ENCODE measurements at places on chromosomes 6 and 20. TPM values are rescaled to one million over a fixed set of nuclear protein-coding genes. Genes with fewer than 3 reads are reported as not detected.
A peak's percentile ranks its signal among the peaks of the same experiment; 100 is the strongest.

GRCh38 chr6:2197177-2197671 is 48.2 kb downstream of the GMDS start:
- peaks cover 4% of the 10 kb centered on the region for H3K4me1 ChIP-seq
- no peaks in the 10 kb centered on the region for H3K36me3 ChIP-seq

Gene TOX2
- polyA plus RNA-seq, result 0.20 TPM

GRCh38 chr6:13624871-13625288 is 9.7 kb downstream of the NOL7 start:
- DNase-seq, result no peak
- H3K4me1 ChIP-seq, result no peaks in the 10 kb centered on the region
- H3K36me3 ChIP-seq, result peaks cover 41% of the 10 kb centered on the region
- no peak overlapping the region for H3K27ac ChIP-seq
- no peaks in the 10 kb centered on the region for H3K27me3 ChIP-seq

GRCh38 chr6:10084111-10084986 is 330.5 kb downstream of the TFAP2A start:
- H3K4me3 ChIP-seq, result peak overlapping the region; percentile 5
- peak; percentile 77 for DNase-seq
- no peaks in the 10 kb centered on the region for H3K27me3 ChIP-seq
- peak overlapping the region; percentile 81 for H3K27ac ChIP-seq
- H3K4me1 ChIP-seq, result peaks cover 42% of the 10 kb centered on the region

Gene SPATS1
- not detected for polyA plus RNA-seq

DNA sequence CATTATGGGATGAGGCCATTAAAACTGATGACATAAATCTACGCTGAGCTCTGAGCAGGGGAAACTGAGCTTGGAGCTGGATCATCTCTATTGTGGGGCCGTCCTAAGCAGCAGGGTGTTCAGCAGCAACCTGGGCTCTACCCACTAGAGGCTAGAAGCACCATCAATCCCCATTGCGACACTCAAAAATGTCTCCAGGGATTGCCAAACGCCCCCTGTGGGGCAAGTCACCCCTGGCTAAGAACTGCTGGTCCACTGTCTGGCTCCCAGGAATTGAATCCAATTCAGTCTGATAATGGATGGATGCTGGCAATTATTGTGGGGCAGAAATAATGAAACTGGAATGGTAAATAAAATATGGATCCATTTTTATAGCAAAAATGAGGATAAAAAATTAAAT is 38.2 kb downstream of the PMEPA1 start:
- peaks cover 13% of the 10 kb centered on the region for H3K4me1 ChIP-seq
- peaks cover 25% of the 10 kb centered on the region for H3K36me3 ChIP-seq
- DNase-seq, result no peak
- no peak overlapping the region for H3K27ac ChIP-seq

Gene STMN3
- 10.5 TPM for polyA plus RNA-seq

Gene TSPO2
- polyA plus RNA-seq, result not detected

GRCh38 chr6:69308584-69308983 is 488.2 kb downstream of the LMBRD1 start:
- H3K27ac ChIP-seq, result no peak overlapping the region
- H3K36me3 ChIP-seq, result no peaks in the 10 kb centered on the region
- H3K4me1 ChIP-seq, result no peaks in the 10 kb centered on the region
- no peak overlapping the region for H3K4me3 ChIP-seq
- H3K27me3 ChIP-seq, result no peaks in the 10 kb centered on the region

- H3K4me1 ChIP-seq, result no peaks in the 10 kb centered on the region
- no peaks in the 10 kb centered on the region for H3K36me3 ChIP-seq
- peaks cover 38% of the 10 kb centered on the region for H3K27me3 ChIP-seq
- no peak for DNase-seq
These were observed 118.1 kb downstream of the VEGFA start for GRCh38 chr6:43887906-43888683.

DNA sequence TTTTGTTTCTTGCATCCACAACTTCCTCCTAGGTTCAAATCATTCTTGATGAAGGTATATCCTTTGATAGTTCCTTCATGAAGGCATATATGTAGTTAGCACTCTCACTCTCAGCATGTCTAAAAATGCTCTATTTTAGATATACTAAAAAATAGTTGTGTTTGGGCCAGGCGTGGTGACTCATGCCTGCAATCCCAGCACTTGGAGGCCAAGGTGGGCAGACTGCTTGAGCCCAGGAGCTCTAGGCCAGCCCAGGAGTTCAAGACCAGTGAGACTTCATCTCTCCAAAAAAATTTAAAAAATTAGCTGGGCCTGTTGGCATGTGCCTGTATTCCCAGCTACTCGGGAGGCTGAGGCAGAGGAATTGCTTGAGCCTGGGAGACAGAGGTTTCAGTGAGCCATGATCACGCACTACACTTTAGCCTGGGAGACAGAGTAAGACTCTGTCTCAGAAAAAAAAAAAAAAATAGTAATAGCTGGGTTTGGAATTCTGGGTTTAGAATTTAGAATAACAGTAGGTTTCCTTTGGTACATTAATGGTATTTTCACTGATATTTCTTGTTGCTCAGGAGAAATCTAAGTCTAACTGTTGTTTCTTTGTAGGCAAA is 7.0 kb downstream of the SERAC1 start:
- H3K4me1 ChIP-seq, result no peaks in the 10 kb centered on the region
- H3K4me3 ChIP-seq, result no peak overlapping the region
- H3K36me3 ChIP-seq, result no peaks in the 10 kb centered on the region
- no peak for DNase-seq
- no peak overlapping the region for H3K27ac ChIP-seq

GRCh38 chr20:53582574-53583351 is 10.9 kb downstream of the ZNF217 start:
- H3K27me3 ChIP-seq, result no peaks in the 10 kb centered on the region
- DNase-seq, result peak; percentile 70
- H3K36me3 ChIP-seq, result peaks cover 27% of the 10 kb centered on the region
- peaks cover 60% of the 10 kb centered on the region for H3K4me1 ChIP-seq

DNA sequence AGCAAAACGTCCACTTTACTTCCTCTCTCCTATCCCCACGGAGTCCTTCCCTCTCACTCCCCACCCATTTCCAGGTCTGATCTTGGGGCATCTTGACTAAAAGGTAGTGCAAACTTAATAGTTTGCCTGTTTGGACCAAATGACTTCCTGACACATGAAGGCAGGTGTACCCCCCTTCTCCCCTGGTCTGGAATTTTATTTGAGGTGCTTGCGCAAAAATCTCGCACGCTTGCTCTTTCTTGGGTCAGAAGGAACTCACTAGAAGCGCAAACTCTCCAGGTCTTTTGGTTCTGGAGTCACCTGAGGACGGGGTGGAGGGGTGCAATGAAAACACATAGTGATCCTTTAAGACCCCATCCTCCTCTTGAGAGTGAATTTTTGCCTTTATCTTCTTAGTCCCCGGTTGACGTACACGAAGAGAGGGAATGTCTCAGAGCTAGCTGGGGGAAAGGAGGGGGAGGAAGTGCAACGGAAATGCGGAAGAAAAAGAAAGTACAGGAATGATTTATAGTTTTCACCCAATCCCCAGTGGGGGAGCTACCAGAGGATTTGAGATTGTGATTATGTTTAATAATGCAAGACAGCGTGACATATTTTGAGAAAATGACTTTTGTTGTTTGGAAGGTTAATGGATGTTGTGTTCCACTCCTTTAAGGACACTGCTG is 4.9 kb downstream of the ADGRB3 start:
- H3K4me3 ChIP-seq, result no peak overlapping the region
- H3K36me3 ChIP-seq, result no peaks in the 10 kb centered on the region
- H3K27me3 ChIP-seq, result peaks cover 16% of the 10 kb centered on the region
- peaks cover 4% of the 10 kb centered on the region for H3K4me1 ChIP-seq
- no peak overlapping the region for H3K27ac ChIP-seq
- no peak for DNase-seq

DNA sequence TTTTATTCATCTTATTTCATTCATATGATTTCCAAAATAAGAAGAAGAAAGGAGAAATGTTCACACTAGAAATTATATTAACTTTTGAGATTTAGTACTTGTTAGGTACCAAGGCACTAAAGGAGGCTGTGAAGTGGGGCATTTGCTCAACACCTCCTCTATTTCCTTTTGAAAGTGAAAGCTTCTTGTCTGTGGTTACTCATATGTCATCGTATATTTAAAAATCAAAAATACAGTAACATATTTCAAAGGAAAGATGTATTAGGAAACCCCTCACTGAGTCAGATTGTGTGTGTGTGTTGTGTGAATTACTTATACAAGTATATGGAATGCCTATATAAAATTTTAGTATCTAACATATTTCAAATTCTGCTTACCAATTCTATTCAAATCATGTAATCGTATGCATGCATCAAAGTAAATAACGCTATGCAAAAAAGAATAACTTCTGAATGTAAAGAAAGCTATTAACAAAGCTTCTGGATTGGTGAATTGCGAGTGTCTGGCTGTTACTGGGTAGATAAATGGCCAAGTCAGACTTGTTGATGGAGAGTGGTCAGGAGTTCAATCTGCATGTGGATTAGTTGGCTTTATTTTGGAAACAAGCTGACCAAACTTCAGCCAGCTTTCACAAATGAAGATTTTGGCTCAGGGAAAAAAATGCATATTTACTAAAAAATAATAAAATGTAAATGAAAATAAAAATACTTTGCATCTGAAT is 70.9 kb downstream of the PACRG start:
- no peaks in the 10 kb centered on the region for H3K36me3 ChIP-seq
- H3K27me3 ChIP-seq, result no peaks in the 10 kb centered on the region
- H3K27ac ChIP-seq, result no peak overlapping the region
- DNase-seq, result no peak
- H3K4me1 ChIP-seq, result no peaks in the 10 kb centered on the region
- no peak overlapping the region for H3K4me3 ChIP-seq

Gene COL9A3
- polyA plus RNA-seq, result 3.6 TPM

GRCh38 chr6:9795880-9796279 is 619.0 kb downstream of the TFAP2A start:
- H3K36me3 ChIP-seq, result no peaks in the 10 kb centered on the region
- DNase-seq, result no peak
- no peaks in the 10 kb centered on the region for H3K4me1 ChIP-seq
- no peaks in the 10 kb centered on the region for H3K27me3 ChIP-seq
- no peak overlapping the region for H3K4me3 ChIP-seq
- H3K27ac ChIP-seq, result no peak overlapping the region

GRCh38 chr20:10609276-10609675 is 64.5 kb downstream of the JAG1 start:
- DNase-seq, result no peak
- peaks cover 10% of the 10 kb centered on the region for H3K4me1 ChIP-seq
- no peak overlapping the region for H3K4me3 ChIP-seq

Gene BPIFB4
- polyA plus RNA-seq, result not detected

Gene PRR18
- polyA plus RNA-seq, result not detected

Gene GDAP1L1
- not detected for polyA plus RNA-seq

GRCh38 chr6:396126-396520 is 4.6 kb downstream of the IRF4 start:
- H3K4me3 ChIP-seq, result no peak overlapping the region
- peaks cover 11% of the 10 kb centered on the region for H3K4me1 ChIP-seq
- peaks cover 52% of the 10 kb centered on the region for H3K27me3 ChIP-seq
- H3K36me3 ChIP-seq, result no peaks in the 10 kb centered on the region
- DNase-seq, result no peak

Gene MAP3K5
- 2.5 TPM for polyA plus RNA-seq

GRCh38 chr6:122712448-122713137 is 66.9 kb upstream of the FABP7 start:
- no peak overlapping the region for H3K4me3 ChIP-seq
- DNase-seq, result no peak
- no peaks in the 10 kb centered on the region for H3K36me3 ChIP-seq
- no peak overlapping the region for H3K27ac ChIP-seq

DNA sequence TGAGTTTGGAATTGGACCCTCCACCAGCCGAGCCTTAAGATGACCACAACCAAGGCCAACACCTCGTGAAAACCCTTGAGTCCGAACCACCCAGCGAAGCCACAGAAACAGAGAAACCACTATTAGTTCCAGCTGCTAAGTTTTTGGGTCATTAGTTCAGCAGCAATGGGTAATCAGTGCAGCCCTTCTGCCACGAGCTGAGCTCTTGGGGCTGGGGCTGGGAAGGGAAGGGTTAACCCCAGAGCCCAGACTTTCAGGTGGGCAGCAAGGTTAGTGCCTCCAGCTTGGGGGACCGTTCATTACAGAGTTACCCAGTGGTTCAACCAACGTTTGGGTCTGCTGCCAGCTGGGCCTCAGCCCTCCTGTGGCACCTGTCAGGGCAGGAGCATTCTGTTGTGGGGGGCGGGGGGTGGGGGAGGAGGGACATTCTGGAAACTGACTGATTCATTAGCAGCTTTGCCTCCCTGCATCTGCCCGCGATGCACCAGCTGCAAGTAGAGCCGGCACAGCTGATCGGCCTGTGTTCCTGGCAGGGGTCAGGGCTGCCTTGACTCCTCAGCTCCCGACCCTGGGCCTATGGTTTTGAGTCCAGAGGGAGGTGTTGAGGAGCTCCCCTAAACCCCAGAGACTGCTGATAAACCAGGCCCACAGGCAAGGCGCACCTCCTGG is 52.7 kb downstream of the TGM2 start:
- H3K36me3 ChIP-seq, result no peaks in the 10 kb centered on the region
- DNase-seq, result no peak
- H3K27me3 ChIP-seq, result no peaks in the 10 kb centered on the region

Gene BACH2
- 0.62 TPM for polyA plus RNA-seq

Gene CCDC170
- polyA plus RNA-seq, result 0.08 TPM

Gene CRIP3
- polyA plus RNA-seq, result 0.26 TPM

Data from keratinocyte (primary cell).